GM12878 (cell line): ENCODE measurements at places on chromosomes 4 and X.

GRCh38 chr4:1370321-1371124 is 23.5 kb downstream of the UVSSA start:
- DNase-seq = no peak

GRCh38 chr4:54541426-54542118 is 116.2 kb upstream of the KIT start:
- no peak for DNase-seq

- DNase-seq = no peak
These were observed 127.1 kb downstream of the TRIML1 start for GRCh38 chr4:188266386-188266785.

- no peak for DNase-seq
These were observed 10.8 kb downstream of the CTAG1A start for GRCh38 chrX:154595559-154596249.

- DNase-seq = no peak
These were observed 9.8 kb upstream of the DCLK2 start for GRCh38 chr4:150068300-150068960.

GRCh38 chr4:186761393-186761792 is 37.7 kb upstream of the FAT1 start:
- DNase-seq = no peak

DNA sequence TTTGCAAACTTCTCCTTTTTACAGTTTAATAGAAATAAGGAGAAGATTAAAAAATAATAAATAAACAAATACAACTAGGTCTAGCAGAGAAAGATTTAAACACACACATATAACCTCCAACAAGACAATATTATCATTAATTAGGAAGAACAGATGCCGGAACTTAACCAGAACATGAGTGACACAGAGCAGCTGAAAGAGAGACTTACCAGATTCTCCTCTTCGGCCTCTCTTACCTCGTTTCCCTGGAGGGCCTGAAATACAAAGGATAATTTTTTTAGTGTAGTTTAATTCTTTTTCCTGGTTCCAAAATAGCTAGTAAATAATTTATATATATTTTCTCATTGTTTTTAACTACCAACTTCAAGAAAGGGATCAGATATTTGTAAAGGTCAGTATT is 252.5 kb downstream of the COL25A1 start:
- no peak for DNase-seq

DNA sequence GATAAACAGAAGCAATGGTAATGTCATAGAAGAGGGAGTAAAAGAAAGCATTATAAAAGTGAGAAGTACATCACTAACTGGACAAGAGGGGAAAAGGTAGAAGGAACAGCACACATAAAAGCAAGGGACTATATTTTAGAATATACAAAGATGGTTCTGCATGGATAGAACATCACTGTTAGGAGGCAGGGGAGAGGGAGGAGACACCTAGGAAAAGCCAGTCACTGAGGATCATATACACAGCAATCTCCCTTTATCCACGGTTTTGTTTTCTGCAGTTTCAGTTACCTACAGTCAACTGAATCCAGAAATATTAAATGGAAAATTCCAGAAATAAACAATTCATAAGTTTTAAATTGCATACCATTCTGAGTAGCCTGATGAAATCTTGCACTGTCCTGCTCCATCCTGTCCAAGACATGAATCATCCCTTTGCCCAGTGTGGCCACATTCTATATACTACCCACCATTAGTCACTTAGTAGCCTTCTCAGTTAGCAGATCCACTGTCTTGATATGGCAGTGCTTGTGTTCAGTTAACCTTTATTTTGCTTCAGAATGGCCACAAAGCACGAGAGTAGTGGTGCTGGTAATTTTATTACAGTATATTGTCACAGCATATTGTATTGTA is 74.2 kb downstream of the PPA2 start:
- DNase-seq = no peak
